ENCODE measurements at places on chromosomes 4 and X. TPM values are rescaled to one million over a fixed set of nuclear protein-coding genes. Genes with fewer than 3 reads are reported as not detected.
A peak's percentile ranks its signal among the peaks of the same experiment; 100 is the strongest.

DNA sequence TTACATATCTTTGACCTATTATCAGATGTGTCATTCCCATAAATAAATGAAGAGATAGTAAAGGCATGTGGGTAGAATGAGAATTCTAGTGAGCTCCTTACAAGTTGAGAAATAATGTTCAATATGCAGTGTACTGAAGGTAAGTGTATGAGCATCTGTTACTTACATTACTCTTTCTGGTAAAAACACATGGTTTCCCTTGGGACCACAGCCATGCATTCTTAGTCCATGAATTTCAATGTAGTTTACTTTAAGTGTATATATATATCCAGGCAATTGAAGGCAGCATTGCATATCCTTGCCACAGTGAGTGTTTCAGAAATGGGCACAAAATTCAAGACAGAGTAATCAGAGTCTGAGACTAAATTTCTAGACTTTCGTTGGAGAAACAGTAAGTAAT lies 277.2 kb downstream of the CXXC4 start:
- H3K4me1 ChIP-seq, result no peaks in the 10 kb centered on the region
- DNase-seq, result no peak
- H3K4me3 ChIP-seq, result no peak overlapping the region
- H3K27me3 ChIP-seq, result no peaks in the 10 kb centered on the region
- no peak overlapping the region for H3K27ac ChIP-seq

DNA sequence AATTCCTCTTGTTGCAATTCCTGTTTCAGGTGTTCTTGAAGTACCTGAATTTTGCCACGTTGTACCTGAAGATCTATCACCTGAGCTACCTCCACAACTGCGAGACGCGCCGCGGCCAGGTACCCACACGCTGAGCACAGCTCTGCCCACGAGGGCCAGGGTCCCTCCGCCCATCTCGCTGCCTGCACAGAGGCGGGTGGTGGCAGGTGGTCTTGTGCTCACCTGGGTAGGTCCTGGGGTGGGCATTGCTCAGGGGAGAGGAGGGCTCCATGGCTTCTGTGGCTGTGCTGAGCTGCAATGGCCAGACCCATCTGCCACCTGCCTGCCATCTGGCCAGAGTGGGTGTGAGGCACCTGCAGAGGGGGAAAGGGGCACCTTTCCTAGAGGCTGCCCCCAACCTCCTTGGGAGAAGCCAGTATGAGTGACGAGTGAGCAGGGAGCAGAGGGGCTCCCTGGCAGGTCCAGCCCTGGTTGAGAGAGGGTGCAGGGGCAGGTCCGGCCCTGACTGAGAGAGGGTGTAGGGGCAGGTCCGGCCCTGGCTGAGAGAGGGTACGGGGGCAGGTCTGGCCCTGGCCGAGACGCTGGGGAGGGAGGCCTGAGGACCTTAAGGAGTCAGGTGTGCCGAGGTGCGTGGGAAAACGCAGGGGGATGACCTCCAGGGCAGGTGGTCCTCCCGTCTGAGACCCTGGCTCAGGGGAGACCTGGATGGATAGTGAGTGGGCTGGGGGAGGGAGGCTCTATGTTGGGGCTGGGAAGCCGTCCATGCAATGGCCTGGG lies 10.7 kb downstream of the PDE6B start:
- H3K4me3 ChIP-seq, result no peak overlapping the region
- no peak for DNase-seq
- H3K4me1 ChIP-seq, result no peaks in the 10 kb centered on the region
- no peak overlapping the region for H3K27ac ChIP-seq

DNA sequence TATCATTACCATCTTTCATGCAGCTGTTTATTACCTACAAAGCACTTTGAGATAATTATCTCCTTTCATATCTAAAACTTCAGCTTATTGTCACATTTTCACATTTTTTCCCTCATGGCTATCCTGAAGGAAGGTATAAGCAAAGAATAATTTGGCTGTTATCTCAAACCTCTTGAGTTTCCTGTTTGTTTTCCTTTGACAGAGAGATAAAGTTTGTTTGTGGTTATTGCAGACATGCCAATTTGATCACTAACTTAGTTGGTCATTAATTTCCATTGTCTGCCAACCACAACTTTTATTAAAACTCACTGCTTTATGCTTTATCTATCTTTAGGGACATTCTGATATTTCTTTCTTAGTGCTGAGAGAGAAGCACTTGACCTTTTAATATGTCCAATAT lies 89.8 kb upstream of the SPANXB1 start:
- H3K36me3 ChIP-seq, result no peaks in the 10 kb centered on the region
- H3K4me3 ChIP-seq, result no peak overlapping the region
- H3K27ac ChIP-seq, result no peak overlapping the region
- H3K4me1 ChIP-seq, result no peaks in the 10 kb centered on the region
- no peak for DNase-seq
- no peaks in the 10 kb centered on the region for H3K27me3 ChIP-seq

- H3K36me3 ChIP-seq, result no peaks in the 10 kb centered on the region
- H3K4me1 ChIP-seq, result no peaks in the 10 kb centered on the region
- H3K27ac ChIP-seq, result no peak overlapping the region
- no peaks in the 10 kb centered on the region for H3K27me3 ChIP-seq
Measured at GRCh38 chr4:106773076-106773905, 262.8 kb downstream of the DKK2 start.

DNA sequence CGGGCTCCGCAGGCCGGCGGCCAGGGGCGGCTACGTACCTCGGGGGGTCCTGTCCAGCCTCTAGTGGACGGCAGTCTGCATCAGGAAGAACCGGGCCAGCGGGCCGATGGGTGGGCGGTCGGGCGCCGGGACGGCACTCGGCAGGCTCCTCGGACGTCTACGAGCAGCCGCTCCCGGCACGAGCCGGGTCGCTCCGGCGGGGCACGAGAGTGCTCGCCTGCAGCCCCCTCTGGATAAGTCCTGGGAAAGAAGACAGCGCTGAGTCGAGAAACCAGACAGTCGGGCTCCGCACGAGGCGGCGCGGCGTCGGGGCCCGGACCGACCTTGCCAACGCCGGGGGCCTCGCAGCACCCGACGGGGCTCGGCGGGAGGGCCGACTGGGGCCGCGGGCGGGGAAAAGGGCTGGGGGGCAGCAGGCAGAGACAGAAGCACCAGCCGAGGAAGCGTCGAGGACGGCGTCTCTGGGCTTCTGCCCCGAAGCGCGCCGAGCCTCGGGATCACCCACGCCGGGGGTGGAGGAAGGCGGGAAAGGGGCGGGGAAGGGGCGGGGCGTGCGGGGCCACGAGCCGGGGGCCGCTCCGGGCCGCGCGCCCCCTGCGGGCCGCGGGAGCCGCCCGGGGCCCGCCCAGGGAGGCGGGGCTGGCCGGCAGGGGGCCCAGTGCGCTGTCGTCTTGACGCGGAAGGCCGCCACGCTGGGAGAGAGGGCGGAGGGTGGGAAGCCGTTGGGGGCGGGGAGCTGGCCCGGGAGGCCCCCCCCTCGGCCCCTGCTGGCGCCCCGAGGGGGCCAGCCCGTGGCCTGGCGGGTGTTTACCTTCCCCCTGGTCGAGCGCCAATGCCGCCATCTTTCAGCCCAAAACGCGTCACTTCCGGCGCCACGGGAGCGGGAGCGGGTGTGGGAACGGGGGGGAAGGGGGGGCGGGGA lies 1.9 kb downstream of the KLHL15 start:
- peak overlapping the region; percentile 97 for H3K27ac ChIP-seq
- no peaks in the 10 kb centered on the region for H3K4me1 ChIP-seq
- no peaks in the 10 kb centered on the region for H3K27me3 ChIP-seq
- no peaks in the 10 kb centered on the region for H3K36me3 ChIP-seq
- peak overlapping the region; percentile 84 for H3K4me3 ChIP-seq
- peak; percentile 93 for DNase-seq

- peaks cover 11% of the 10 kb centered on the region for H3K4me1 ChIP-seq
- H3K36me3 ChIP-seq, result no peaks in the 10 kb centered on the region
- no peaks in the 10 kb centered on the region for H3K27me3 ChIP-seq
- DNase-seq, result peak; percentile 34
- no peak overlapping the region for H3K4me3 ChIP-seq
- H3K27ac ChIP-seq, result no peak overlapping the region
Measured at GRCh38 chr4:155473420-155474095, 96.8 kb upstream of the MAP9 start.

DNA sequence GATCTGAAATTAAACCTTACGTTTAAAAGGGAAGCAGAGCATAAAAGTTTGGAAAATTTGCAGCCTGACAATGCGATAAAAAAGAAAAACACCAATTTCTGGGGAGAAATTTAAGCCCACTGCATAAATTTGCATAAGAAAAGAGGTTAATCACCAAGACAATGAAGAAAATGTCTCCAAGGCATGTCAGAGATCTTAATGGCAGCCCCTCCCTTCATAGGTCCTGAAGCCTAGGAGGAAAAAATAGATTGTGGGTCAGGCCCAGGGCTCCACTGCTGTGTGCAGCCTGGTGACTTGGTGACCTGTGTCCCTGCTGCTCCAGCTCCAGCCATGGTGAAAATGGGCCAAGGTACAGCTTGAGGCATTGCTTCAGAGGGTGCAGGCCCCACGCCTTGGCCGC lies 264.0 kb upstream of the CT83 start:
- H3K27me3 ChIP-seq, result no peaks in the 10 kb centered on the region
- H3K36me3 ChIP-seq, result no peaks in the 10 kb centered on the region
- H3K27ac ChIP-seq, result no peak overlapping the region
- H3K4me1 ChIP-seq, result no peaks in the 10 kb centered on the region
- H3K4me3 ChIP-seq, result no peak overlapping the region
- no peak for DNase-seq

DNA sequence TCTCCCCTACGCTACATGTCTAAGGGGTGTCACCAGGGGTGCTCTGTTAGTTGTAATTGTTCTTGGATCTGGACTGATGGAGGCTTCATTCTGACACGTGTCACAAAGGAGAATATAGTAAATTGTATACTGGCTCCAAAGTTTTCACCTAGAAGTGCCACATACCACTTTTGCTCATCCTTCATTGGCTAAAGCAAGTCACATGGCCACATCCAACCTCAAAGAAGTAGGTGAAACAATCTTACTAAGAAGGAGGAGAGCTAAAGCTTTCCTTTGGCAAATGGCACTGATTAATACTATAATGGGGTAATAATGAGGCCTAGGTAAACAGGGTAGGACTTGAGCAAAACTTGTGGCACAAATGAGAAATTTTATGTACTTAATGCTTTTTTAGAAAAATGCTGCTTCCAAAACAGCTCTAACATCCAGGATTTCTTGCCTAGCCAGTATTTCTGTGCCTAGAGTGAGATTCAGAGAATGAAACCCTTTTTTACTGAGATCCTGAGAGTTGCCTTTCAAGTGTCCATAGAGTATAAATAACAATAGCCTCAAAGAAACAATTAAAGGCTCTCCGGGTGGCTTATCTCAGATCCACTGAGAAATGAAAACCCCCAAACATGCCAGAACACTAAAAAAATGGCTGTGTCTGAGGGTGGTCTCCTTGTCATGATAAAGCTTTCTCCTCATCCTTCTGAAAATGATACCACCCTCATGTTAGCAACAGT lies 34.7 kb downstream of the NHS start:
- H3K4me3 ChIP-seq, result no peak overlapping the region
- DNase-seq, result no peak
- H3K27me3 ChIP-seq, result no peaks in the 10 kb centered on the region
- H3K4me1 ChIP-seq, result no peaks in the 10 kb centered on the region
- H3K27ac ChIP-seq, result no peak overlapping the region

GRCh38 chrX:12981880-12982279 lies 7.0 kb downstream of the TMSB4X start:
- H3K27me3 ChIP-seq, result no peaks in the 10 kb centered on the region
- peaks cover 19% of the 10 kb centered on the region for H3K4me1 ChIP-seq
- no peaks in the 10 kb centered on the region for H3K36me3 ChIP-seq
- DNase-seq, result no peak

GRCh38 chrX:132743086-132743485 lies 215.3 kb downstream of the HS6ST2 start:
- no peaks in the 10 kb centered on the region for H3K36me3 ChIP-seq
- DNase-seq, result no peak
- H3K27ac ChIP-seq, result no peak overlapping the region

GRCh38 chrX:68196939-68197791 lies 236.1 kb downstream of the OPHN1 start:
- no peak overlapping the region for H3K4me3 ChIP-seq
- DNase-seq, result no peak
- H3K27ac ChIP-seq, result no peak overlapping the region
- no peaks in the 10 kb centered on the region for H3K27me3 ChIP-seq

DNA sequence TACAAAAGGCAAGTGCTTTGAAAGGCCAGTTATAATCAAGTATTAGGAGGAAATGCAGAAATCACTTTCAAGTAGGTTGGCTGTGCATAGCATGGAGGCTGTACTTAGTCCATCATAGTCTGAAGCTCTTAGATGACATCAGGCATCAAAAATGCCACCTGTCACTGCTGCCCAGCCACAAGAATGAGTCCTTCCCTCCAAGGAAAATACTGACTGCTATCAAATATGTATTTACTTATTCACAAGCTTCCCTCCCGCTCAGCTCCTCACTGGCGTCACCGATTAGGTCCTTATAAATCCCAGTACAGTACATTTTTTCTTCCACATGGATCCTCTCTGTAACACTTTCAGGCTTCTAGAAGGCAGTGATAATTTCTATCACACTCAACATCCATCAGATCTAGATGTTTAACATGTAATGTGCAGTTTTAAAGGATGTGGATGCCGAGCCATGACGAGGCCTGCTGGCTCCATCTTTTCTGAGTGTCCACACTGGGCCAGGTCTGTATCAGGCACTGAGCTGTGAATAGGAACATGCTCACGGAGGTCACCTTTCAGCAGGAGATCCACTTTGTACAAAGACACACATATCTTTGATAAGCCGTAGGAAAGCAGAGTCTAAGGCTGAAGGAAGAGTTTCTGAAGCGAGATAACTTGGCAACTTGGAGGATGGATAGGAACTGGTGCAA lies 121.9 kb downstream of the PALLD start:
- no peak overlapping the region for H3K4me3 ChIP-seq
- peaks cover 28% of the 10 kb centered on the region for H3K4me1 ChIP-seq
- no peaks in the 10 kb centered on the region for H3K36me3 ChIP-seq

- no peak for DNase-seq
- H3K4me1 ChIP-seq, result peaks cover 60% of the 10 kb centered on the region
- no peak overlapping the region for H3K4me3 ChIP-seq
- peak overlapping the region; percentile 89 for H3K27ac ChIP-seq
Measured at GRCh38 chr4:76736414-76736813, 161.5 kb downstream of the SOWAHB start.

Gene PAPSS1
- total RNA-seq, result 18.7 TPM

Gene FRMD7
- total RNA-seq, result not detected

Gene SERTM2
- not detected for total RNA-seq

Gene GABRA4
- not detected for total RNA-seq

Gene ADGRL3
- total RNA-seq, result 6.5 TPM

Gene PAQR3
- total RNA-seq, result 38.8 TPM

Gene PNCK
- 23.3 TPM for total RNA-seq

Gene MAP3K15
- not detected for total RNA-seq

Gene TMEM271
- total RNA-seq, result not detected

Gene CFAP99
- not detected for total RNA-seq

Gene GNRHR
- total RNA-seq, result not detected

Gene STBD1
- 30.2 TPM for total RNA-seq
